Subcutaneous adipose tissue (tissue), 4 donors: ENCODE measurements at places on chromosomes 7 and 10. TPM values are rescaled to one million over a fixed set of nuclear protein-coding genes. Genes with fewer than 3 reads are reported as not detected.

Gene PNLIP
- not detected for total RNA-seq

Gene ADARB2
- not detected for total RNA-seq

Gene TEX47
- total RNA-seq, result not detected

Gene CPVL
- 13.0 TPM for total RNA-seq

Gene SRRM3
- 1.8 TPM for total RNA-seq

Gene C10orf143
- 1.1 TPM for total RNA-seq

Gene GRB10
- total RNA-seq, result 109 TPM

Gene MMRN2
- 53.8 TPM for total RNA-seq

Gene SHH
- total RNA-seq, result not detected
